ENCODE measurements at places on chromosomes 4 and X.

DNA sequence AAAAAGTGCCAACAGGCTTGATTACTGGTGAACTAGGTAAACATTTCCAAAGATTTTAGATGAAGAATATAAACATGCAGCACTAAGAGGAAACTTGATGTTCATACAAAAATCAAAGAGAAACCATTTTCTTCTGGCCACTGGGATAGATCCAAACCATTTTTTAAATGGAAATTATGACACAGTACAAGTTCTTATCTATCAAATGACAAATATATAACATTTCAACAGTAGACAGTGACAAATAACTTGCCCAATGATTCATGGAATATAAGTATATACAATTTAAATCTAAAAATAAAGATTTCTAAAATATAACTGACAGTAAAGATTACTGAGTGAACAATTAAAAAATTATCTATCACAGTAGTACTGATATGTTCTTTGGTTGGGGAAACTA, 151.1 kb downstream of the CDS1 start:
- no peak for DNase-seq

- DNase-seq = no peak
Measured at GRCh38 chr4:174122705-174123104, 160.8 kb downstream of the FBXO8 start.

DNA sequence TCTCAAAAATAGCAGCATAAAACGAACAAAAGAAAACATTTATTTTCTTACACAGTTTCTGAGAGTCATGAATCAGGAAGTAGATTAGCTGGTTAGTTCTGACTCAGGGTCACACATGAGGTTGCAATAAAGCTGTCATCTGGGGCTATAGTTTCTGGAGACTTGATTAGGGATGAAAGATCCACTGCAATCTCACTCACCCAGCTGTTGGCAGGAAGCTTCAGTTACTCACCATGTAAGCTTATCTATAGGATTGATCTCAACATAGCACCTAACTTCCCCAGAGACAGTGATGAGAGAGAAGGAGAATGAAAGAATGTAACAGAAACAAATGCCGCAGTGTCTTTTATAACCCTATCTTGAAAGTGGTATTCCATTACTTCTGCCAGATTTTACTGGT, 435.5 kb downstream of the GABRG1 start:
- DNase-seq = no peak

DNA sequence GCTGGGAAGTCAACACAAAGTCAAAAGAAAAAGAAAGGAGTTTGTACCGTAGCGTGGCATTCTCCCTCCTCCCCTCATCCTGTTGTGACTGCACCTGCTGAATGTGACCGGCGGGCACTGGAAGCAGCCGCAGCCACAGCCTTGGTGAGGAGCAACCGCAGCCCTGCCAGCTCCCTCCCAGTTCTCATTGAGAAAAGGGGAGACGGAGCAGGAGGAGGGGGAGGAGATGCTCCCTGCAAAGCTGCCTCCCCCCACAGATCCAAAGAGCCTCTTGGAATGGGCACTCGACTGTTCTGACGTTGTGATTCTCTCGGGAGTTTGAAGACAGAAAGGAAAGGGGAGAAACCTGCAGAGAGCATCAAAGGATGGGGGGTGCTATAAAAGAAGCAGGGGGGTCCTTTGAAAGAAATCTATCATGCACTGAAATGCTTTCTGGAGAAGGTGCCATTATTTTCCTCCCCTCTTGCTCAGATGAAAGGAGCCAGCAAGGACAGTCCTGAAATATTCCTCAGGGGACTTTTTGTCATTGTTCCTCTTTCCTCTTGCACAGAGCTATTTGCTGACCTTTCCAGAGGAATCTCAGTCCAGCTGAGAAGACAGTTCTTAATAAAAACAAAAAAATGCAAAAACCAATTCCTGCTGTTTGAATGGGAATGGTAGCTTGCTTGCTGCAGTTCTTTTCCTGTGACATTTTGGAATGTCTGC, 429.7 kb downstream of the MAPK10 start:
- peak; percentile 9 for DNase-seq

GRCh38 chrX:2388669-2389068, 112.1 kb downstream of the DHRSX start:
- DNase-seq = no peak

DNA sequence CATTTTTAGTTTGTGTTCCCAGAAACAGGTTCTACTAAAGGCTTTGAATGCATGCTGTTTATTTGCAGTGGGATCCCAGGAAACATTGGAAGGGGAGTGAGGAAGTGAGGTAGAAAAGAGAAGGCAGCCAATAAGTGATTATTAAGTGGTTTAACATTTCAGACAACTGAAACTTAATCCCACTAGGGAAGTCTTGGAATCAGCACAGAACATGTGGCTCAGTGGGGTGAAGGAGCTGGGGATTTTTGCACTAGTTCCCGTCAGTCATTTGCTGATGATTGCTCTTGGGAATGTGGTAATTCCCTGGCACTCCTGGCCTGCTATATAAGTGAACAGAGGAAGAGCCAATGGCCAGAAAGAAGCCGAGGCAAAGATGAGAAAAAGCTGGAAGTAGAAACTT, 1053.0 kb upstream of the IGFBP7 start:
- no peak for DNase-seq

GRCh38 chr4:100042711-100043110, 92.6 kb upstream of the H2AZ1 start:
- no peak for DNase-seq

GRCh38 chr4:72286185-72286584, 254.4 kb downstream of the NPFFR2 start:
- no peak for DNase-seq

DNA sequence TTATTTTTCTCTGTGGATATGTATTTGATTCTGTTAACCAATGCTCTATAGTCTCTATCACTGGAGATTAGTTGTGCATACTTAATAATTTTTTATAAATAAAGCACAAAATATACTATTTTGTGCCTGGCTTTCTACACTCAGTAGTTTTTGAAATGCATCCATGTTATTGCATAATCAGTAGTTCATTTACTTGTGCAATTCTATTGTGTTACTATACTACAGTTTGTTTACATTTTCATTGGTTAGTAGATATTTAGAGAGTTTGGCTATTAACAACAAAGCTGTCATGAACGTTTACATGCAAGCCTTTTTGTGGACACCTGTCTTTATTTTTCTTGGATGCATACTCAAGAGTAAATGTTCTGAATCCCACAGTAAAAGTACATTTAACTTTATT, 265.0 kb upstream of the FAT4 start:
- no peak for DNase-seq

GRCh38 chrX:40683245-40683644, 35.9 kb upstream of the CXorf38 start:
- DNase-seq = no peak

GRCh38 chr4:99649778-99650177, 7.8 kb downstream of the C4orf54 start:
- no peak for DNase-seq

DNA sequence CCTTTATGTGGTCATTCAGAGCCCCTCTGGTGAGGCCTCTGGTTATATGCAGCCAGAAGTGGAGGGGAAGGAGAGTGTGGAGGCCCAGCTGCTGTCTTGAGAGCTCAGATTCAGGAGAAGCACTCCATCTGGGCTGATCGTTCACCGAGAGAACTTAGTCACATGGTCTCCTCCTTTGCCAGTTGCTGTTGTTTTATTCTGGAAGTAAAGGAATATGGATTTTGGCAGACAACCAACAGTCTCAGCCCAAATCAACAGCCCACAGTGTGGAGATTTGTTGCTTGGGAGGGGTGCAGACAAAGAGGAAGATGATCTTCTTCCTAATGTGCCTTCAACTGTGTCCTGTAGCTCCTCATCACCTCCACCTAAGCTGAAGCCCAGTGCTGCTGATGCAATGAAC, 355.4 kb downstream of the ANK2 start:
- DNase-seq = no peak

DNA sequence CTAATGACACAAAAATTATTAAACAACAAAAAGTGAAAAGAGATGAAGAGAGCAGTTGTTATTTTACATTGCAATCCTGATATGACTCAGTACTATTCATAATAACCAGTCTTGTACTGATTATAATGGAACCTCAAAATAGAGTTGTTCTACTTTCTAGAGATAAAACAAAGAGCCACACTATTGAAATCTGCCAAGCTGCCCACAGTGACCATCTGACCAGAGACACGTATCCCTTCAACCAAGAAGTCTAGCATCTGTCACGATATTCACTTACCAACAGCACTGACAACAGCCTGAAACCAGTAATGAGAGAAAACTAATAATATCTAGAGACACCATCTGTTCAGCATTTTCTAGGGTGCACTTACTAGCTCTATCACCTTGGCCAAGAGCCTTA, 466.7 kb downstream of the NKX6-1 start:
- DNase-seq = no peak

DNA sequence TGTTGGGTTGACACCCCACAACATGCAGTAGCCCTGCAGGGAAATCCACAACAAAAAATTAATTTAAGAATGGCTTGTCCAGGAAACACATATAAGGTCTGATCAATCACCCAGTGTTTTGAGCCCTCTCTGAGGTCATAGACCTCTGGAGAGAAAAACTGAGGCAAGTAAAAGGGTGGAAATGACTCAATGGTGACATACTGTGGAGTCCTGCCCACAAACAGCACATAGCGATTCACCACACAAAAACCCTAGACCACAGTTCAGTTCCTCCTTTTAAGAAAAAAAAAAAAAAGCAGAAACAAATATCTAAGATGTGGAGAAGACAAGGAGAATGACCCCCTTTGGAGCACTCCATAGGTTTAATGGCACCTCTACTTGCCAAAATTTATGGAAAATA, 2691.0 kb downstream of the PCDH7 start:
- no peak for DNase-seq

- DNase-seq = no peak
Measured at GRCh38 chr4:88731381-88731780, 33.8 kb upstream of the NAP1L5 start.

All from NCI-H1105 (cell line).